ENCODE measurements at places on chromosomes 3 and 15.

DNA sequence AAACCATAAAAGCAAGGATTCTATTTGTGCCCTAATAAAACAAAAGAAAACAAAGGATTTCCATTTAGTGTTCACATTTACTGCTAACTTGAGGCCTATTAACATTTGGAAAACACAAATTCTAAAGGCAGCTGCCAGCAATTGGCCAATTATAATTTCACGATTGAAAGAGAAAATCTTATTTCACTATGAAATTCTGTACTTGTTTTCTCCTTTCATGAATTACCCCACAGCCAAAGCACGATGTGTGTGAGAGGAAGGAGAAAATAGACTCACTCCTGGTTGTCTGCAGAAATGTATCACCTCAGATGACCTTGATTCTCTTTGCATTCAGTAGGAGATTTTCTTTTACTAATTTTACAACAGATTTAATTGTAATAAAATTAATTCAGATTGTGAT lies 242.8 kb upstream of the GBE1 start:
- no peak for DNase-seq

DNA sequence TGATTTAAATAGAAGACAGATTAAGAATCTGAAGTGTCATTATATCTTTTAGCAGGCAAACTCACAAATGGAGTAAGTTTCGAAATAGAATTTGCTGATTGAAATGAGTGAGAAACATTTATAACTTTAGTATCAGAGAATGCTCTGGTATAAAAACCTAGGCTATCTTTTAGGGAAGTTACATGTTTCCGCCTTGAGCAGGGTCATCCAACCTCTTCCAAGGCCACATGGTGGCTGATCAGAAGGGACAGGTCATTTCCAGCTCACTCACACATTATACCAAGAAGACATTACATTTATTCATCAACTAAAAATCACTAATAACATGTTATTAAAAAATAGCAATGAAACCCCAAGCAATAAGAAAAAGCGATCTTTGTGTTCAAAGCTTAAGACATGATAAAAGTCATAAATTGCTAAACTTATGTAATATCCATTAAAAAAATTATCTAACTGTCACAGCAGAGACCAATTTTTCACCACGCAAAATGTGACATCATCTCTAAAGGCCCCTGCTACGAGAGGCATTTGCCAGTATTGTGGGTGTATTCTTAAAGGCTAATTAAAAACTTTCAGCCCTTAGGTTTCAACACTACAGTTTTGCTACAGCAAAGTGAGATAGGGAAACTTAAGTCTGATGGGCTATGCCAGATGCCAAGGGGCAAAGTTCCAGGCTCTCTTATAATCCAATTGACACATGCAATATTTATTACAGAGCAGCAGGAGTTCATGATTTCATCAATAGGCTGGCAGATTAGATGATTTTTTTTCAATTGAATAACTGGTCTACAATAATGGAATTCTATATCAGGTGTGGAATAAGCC lies 240.4 kb upstream of the TBL1XR1 start:
- no peak for DNase-seq

- no peak for DNase-seq
These were observed 11.1 kb downstream of the DCUN1D1 start for GRCh38 chr3:182969277-182969676.

DNA sequence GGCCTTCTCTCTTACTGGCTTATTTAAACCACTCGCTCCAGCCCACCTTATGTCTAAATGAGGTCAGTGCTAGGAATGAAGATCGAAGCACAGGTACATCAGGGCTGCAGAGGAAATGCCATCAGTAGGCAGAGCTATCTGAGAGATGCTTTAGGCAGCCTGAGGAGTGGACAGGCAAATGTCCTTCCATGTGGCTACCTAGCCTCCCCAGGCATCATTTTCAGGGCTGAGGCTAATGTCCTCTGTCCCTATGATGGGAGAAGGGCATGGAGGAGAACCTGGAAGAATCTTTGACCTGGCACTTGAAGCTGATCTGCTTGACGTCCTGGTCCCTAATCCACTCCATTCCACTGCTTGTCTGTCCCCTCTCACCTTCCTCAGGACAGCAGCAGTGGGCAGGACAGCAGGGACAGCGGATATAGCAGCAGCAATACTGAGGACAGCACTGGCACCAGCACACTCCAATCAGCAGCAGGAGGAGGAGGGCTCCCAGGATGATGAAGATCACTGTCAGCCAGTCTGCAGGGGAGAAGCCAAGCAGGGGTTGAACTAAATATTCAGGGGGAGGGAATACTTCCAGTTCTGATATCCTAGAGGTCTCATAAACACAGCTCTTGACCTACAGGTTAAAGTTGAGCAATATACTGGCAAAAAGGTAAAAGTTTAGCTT lies 21.0 kb downstream of the ILDR1 start:
- DNase-seq: no peak

DNA sequence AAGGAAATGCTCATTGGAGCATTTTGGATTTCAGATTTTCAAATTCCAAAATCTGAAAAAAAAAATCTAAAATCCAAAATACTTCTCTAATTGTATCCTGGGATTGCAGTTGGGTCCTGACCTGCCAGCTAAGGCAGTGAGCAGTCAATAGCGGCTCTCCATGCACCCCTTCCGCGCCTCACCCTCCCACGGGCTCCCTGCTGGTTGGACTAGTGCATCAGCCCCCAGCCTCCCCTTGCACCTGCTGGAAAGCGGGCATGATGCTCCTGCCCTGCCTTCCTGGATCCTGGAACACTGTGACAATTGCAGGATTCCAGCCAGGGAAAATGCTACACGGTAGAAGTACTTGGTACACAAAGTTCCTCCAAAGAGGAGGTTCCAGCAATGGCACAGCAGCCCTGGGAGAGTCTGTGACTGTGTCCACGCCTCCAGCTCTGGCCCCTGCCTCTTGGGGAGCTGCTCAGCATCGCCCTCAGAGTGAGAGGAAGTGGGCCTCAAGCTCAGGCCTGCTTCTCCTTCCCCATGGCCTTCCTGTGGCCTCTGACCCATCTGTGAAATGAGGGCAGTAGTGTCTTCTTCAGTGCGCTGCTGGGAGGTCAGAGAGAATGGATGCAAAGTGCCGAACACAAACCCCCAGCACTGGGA lies 39.5 kb upstream of the CHRNB4 start:
- no peak for DNase-seq

DNA sequence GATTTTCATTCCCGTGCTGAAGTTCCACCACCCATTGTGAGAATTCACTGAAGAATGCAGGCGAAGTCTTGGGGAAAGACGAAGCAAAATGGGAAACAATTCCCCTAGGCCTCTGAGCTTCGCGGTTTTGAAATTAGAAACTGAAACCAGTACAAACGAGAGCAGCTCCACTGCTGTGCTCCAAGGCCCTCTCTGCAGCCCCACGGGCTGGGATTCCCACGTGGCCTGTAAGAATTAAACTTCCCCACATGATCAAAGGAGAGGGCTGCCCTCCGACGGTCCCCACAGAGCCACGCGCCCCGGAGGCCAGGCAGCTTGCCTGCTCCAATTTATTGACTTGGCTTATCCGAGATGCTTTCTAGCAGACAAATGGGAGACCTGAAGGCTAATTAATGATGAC lies 144.0 kb downstream of the GREM1 start:
- no peak for DNase-seq

DNA sequence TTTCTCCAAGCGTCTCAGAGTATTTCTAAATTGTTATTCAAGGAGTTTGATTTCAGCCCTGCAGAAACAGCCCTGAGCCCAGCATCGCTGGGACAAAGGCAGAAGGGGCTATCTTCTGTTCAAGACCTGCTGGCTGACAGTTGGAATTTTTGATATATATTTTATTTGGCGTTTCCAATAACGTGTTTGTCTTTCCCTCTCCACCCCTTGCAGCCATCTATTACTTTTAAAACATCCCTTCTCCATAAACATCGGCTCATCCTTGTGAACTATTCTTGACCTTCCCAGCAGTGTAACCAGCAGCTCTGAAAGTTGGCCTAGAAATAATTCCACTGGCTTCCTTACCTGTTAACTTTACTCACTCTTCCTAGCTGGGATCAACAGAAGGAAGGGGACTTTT lies 5.5 kb upstream of the MEIS2 start:
- no peak for DNase-seq

DNA sequence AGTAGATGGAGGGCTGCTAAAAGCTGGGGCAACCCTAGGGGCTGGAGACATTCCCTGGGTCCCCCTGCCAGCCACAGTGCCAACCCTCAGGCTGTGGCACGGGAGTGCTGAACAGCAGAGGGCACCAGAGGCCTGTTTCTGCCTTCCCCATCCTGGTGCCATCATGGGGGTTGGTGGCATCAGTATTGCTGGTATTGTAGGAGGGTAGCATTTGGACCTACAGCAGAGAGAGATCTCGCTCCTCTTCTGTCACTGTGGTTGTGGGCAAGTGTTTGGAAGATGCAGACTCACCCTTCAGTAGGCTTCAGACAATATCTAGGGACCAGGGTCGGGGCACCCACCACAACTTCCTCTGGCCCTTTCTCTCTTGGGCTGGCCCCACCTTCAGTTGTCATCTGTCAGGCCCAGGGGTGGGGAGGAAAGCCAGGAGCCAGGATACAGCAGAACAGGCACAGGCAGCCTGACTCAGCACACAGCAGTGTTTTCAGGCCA lies 123.5 kb downstream of the RPLP1 start:
- peak; percentile 50 for DNase-seq

- DNase-seq: no peak
These were observed 2.7 kb upstream of the NR2E3 start for GRCh38 chr15:71807691-71808091.

- DNase-seq: no peak
These were observed 134.4 kb downstream of the PDE8A start for GRCh38 chr15:85116066-85116465.

- DNase-seq: no peak
These were observed 48.6 kb downstream of the CFAP92 start for GRCh38 chr3:128945041-128945877.

DNA sequence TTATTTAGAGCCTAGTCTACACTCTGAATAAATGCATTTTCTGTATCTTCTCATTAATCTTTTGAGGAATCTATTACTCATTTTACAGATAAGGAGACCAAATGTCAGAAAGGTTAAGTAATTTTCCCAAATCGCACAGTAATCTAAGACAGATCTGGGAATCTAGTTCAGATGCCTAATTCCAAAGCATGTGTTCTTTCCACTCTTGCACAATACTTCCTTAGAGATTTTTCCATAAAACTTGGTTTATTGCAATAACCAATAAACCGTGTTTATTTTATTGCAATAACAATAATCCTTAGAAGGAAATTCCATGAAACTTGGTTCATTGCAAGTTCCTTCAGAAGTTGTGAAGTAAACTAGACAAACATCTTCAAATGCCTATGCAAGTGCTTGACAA lies 17.4 kb upstream of the COL8A1 start:
- DNase-seq: no peak

DNA sequence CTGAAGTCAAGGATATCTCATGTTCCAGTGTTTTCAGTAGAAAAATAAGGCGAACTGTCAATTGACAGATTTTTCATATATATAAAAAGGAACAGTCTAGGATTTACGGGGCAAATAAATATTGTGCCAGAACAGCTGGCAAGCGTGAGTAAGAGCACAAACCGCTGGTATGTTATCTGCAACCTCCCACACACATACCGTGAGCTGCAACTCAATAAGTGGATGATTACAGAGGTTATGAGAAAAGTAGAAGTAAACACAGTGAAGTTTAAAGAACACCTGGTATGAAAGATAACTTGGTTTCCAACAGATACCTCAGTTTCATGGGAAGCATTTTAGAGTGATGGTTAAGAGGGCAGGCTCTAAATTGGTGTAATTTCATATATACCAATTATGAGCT lies 733.4 kb downstream of the TUSC7 start:
- no peak for DNase-seq

GRCh38 chr3:146640955-146641867 lies 36.1 kb upstream of the PLSCR5 start:
- no peak for DNase-seq

DNA sequence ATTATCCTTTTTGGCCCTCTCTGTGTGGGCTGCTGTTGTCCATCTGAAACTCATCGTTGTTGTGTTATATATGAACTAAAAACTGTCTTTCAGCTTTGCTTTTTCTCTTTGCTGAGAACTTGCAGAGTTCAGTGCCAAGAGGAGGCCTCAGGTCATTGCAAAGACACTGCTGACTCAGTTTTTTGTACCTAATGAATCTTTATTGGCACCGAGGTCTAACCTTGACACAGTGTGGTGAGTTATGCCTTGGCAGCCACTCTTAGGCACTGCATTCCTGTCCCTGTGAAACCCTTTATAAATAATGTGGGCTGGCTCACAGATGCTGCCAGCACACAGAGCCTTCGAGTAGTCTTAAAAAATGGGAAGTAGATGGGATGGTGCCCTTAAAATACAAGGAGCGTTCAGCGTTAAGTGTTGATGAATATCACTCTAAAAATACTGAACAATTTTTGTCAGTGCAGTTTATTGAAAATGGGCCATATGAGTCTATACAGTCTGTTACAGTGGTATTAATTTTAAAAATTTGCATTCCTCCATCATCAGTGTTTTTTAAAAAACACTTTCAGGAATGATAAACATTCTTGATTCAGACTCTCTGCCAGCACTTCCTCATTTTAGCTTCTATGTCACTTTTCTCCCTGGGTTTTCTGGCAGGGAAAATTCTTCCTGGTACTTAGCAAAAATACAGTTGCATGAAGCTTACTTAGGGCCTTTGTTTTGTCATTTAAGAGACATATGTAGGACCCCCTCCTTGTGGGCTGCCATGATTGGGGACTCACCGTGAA lies 234.1 kb downstream of the CACNA2D3 start:
- no peak for DNase-seq

DNA sequence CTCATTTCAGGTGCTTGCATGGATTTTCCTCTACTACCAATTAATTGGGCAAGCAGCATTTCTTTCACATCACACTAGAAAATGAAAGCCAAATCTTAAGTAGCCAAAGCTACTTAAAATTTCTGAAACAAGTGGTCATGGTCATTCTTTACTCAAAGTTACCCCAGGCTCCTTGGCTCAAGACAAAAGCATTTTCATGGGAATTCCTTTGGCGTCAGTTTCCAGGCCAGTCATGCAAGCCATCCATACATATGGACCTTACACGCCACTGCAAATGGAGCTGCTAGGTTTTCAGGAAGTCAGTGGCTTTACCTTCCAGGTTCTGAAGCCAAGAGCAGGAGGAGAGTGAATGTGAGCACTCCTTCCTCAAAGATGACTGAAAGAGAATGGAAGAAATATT lies 83.7 kb upstream of the IL12A start:
- no peak for DNase-seq

GRCh38 chr3:36305929-36306520 lies 74.3 kb upstream of the STAC start:
- no peak for DNase-seq

DNA sequence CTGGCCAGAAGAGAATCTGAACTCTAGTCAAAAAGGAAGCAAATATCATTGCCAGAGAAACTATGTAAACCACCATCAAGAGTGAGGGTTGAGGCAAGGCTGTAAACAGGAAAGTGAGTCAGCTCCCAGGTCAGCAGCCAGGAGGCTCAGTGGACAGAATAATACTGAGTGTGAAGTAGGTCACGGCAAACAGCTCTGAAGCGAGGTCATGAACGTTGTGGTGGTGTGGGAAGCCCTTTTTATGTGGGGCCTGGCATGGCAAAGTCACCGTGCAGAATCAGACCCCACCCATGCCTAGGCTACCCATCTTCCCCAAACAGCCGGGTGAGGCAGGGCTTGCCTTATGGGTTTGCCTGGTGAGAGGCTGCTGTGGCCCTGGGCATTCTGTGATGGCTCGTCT lies 43.9 kb downstream of the THBS1 start:
- no peak for DNase-seq

- DNase-seq: no peak
These were observed 6.4 kb downstream of the NSUN3 start for GRCh38 chr3:94069194-94069813.

Data from stimulated activated CD4-positive, alpha-beta T cell treated with anti-CD3 and anti-CD28 coated beads, TNF-alpha, amount 100 ng/mL, for 48 hours (primary cell).